ENCODE measurements at places on chromosomes 7 and 10.

GRCh38 chr10:87723500-87723899 lies 63.8 kb downstream of the PAPSS2 start:
- DNase-seq, result no peak
- H3K27me3 ChIP-seq, result peaks cover 13% of the 10 kb centered on the region
- no peak overlapping the region for H3K4me3 ChIP-seq
- no peak overlapping the region for H3K27ac ChIP-seq
- H3K36me3 ChIP-seq, result no peaks in the 10 kb centered on the region

GRCh38 chr7:128708824-128709223 lies 30.3 kb upstream of the CALU start:
- H3K27me3 ChIP-seq, result peaks cover 21% of the 10 kb centered on the region
- H3K36me3 ChIP-seq, result no peaks in the 10 kb centered on the region
- no peak overlapping the region for H3K4me3 ChIP-seq
- H3K4me1 ChIP-seq, result no peaks in the 10 kb centered on the region
- no peak overlapping the region for H3K27ac ChIP-seq

DNA sequence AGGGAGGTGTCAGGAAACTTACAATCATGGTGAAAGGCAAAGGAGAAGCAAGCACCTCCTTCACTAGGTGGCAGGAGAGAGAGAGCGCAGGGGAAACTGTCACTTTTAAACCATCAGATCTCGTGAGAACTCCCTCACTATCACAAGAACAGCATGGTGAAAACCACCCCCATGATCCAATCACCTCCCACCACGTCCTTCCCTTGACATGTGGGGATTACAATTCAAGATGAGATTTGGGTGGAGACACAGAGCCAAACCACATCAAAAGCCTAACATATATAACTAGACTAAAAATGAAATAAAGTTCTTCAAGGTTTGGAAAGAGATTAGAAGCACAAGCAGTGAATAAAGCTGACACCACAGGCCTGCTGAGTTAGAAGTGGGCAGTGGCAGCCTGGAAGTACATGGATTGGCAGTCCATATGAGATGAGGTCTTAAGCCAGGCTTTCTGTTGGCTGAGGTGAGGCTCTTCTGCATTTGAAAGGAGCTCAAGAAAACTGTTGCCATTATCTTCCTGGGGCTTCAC lies 96.4 kb upstream of the MDFIC start:
- DNase-seq, result no peak
- no peak overlapping the region for H3K27ac ChIP-seq
- peaks cover under 1% of the 10 kb centered on the region for H3K27me3 ChIP-seq
- no peaks in the 10 kb centered on the region for H3K36me3 ChIP-seq
- no peaks in the 10 kb centered on the region for H3K4me1 ChIP-seq

DNA sequence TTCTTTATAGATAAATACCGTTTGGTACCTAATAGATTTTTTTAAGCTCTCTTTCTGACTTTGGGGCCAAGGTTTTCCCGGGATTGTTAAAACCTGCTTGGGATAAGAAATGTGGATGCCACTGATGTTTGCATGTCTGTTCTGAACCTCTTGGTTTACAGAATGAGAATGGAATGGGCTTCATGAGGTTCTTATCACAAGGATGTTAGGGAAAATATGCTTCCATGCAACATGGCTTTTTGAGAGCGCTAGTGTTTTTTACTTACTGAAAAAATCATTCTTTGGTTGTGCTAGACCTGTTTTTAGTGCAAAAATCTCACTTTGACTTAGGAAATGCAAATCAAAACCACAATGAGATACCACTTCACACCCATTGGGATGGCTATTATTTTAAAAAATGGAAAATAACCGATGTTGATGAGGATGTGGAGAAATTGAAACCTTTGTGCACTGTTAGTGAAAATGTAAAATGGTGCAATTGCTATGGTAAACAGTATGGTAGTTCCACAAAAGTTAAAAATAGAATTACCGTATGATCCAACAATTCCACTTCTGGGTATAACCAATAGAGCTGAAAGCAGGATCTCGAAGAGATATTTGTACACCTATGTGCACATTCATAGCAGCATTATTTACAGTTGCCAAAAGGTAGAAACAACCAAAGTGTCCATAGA lies 38.9 kb downstream of the TSPAN14 start:
- peaks cover 39% of the 10 kb centered on the region for H3K36me3 ChIP-seq
- peak overlapping the region; percentile 44 for H3K27ac ChIP-seq
- peak overlapping the region; percentile 60 for H3K4me3 ChIP-seq
- DNase-seq, result no peak
- no peaks in the 10 kb centered on the region for H3K27me3 ChIP-seq
- peaks cover 90% of the 10 kb centered on the region for H3K4me1 ChIP-seq

GRCh38 chr10:24914148-24914547 lies 38.3 kb downstream of the PRTFDC1 start:
- no peak for DNase-seq
- H3K27me3 ChIP-seq, result no peaks in the 10 kb centered on the region
- peaks cover 9% of the 10 kb centered on the region for H3K4me1 ChIP-seq
- H3K4me3 ChIP-seq, result no peak overlapping the region
- no peak overlapping the region for H3K27ac ChIP-seq

GRCh38 chr7:95906851-95907250 lies 134.5 kb downstream of the DYNC1I1 start:
- H3K4me1 ChIP-seq, result no peaks in the 10 kb centered on the region
- no peak overlapping the region for H3K27ac ChIP-seq
- H3K36me3 ChIP-seq, result no peaks in the 10 kb centered on the region

DNA sequence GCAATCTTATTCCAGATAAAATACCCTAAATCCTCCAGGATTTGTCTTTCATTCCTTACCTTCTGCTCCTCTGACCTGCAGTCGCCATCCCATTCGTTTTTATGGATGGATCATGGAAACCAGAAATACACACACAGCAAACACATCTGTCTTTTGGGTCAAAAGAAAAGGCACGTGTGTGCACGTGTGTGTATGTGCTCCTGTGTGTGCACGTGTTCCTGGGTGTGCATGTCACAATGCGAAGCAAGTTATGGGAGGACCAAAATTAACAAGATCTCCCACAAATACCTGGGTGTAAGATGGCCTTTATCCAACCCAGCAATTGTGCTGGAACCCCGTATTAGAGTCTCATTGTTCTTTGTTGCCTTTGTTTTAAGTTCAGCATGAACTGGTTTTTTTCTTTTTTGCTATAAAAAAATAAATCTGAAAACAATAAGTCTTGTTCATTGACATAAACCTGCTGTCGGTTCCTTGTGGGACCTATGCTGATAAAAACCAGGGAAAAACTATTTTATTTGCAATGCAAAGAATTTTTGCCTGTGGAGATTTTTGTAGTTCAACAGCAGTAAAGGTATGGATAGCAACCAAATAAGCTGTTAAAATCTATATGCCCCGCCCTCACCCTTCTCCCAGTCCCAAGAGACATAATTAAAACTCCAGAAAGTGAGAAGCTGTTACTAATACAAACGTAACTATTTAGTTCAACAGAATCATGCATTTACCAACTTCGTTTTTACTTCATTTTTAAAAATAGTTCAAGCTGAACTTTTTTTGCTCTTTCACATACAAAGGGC lies 229.6 kb downstream of the CREB5 start:
- DNase-seq, result no peak
- H3K27me3 ChIP-seq, result peaks cover 11% of the 10 kb centered on the region
- H3K4me3 ChIP-seq, result no peak overlapping the region
- H3K27ac ChIP-seq, result no peak overlapping the region
- H3K4me1 ChIP-seq, result no peaks in the 10 kb centered on the region

DNA sequence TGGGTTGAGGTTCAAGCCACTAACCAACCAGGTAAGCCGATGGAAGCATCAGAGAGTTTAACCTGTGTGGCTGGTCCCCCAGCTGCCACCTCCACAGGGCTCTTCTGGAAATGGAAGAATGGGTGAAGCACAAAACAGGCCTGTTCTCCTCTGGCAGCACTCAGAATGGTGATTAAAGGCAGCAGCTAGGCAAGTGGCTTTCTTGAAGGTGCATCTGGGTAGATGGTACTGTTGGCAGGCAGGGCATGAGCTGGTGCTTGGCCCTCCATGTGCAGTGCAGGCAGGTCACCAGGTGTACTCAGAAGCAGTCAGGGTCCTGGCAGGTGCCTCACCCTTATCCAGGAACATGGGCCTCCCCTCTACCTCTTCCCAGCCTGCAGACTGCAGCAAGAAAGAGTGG lies 11.5 kb downstream of the AKR1E2 start:
- H3K27ac ChIP-seq, result no peak overlapping the region
- peaks cover 8% of the 10 kb centered on the region for H3K4me1 ChIP-seq
- peaks cover 2% of the 10 kb centered on the region for H3K36me3 ChIP-seq
- DNase-seq, result no peak
- no peak overlapping the region for H3K4me3 ChIP-seq
- peaks cover 25% of the 10 kb centered on the region for H3K27me3 ChIP-seq

- no peaks in the 10 kb centered on the region for H3K27me3 ChIP-seq
- no peaks in the 10 kb centered on the region for H3K4me1 ChIP-seq
- no peak overlapping the region for H3K27ac ChIP-seq
- no peaks in the 10 kb centered on the region for H3K36me3 ChIP-seq
- DNase-seq, result no peak
- H3K4me3 ChIP-seq, result no peak overlapping the region
Measured at GRCh38 chr7:93938293-93938692, 16.8 kb downstream of the GNG11 start.

GRCh38 chr10:91197127-91197526 lies 23.3 kb upstream of the PCGF5 start:
- peaks cover 57% of the 10 kb centered on the region for H3K4me1 ChIP-seq
- H3K27me3 ChIP-seq, result no peaks in the 10 kb centered on the region
- H3K36me3 ChIP-seq, result peaks cover 6% of the 10 kb centered on the region
- H3K4me3 ChIP-seq, result no peak overlapping the region
- peak overlapping the region; percentile 85 for H3K27ac ChIP-seq

DNA sequence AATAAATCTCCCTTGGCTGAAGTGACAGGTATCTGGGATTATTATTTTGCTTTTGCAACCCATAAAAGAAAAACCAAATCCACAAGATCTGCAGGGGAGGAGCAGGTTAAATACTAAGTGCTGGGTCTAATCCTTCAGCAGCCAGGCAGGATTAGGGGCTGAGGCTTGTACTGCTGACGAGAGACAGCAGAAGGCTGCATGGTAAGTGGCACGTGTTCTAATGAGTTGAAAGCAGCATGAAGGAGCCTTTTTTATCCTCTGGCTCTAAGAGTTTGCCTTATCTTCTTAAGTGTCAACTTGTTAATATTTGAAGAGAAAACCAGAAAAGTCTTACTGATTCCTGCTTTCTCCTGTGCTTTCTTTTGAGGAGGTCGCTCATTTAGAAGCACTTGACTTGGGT lies 50.0 kb downstream of the LYZL2 start:
- H3K27me3 ChIP-seq, result no peaks in the 10 kb centered on the region
- no peak overlapping the region for H3K4me3 ChIP-seq
- H3K27ac ChIP-seq, result no peak overlapping the region
- no peak for DNase-seq

DNA sequence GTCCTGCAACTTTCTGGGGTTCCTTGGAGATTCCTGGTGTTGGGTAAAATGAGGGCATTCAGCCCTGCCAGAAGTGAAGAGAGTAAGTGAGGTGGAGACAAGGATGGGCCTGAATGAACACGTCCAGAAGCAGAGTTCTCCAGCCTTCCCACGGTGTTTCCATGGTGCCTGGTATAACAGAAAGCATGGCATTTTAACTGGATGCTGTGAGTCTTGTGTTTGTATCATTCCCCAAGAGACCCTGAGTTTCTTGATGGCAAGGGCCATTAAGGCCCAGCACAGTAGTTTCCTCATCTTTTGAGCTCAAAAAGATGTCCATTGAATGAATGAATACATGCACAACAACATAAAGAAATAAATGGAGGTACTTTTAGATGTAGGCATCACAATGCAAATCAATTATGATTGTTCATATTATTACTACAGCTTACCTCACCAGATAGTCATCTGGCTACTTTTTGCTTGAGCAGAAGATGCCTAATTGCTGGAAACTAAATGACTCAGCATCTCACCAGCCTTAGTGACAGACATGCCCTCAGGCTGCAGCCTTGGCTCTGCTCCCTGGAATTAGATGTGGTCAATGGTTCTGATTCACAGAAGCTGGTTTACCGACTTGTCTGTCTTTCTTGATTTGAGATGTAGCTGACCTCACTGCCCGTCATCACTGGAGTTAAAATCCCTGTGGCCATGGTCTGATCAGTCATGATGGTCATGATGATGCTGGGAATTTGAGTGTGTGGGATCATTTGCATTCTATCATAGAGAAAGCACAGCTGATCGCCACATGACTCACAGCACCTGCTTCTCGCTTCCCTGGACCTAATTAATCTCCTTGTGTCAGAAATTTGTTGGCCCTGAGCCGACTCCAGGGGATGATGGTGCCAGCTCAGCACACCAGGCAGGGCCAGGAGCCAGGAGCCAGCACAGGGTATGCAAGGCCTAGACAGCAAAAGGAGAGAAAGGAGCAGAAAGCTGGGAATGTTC lies 83.9 kb downstream of the CXCL12 start:
- H3K27ac ChIP-seq, result no peak overlapping the region
- H3K27me3 ChIP-seq, result no peaks in the 10 kb centered on the region
- H3K4me1 ChIP-seq, result no peaks in the 10 kb centered on the region
- no peaks in the 10 kb centered on the region for H3K36me3 ChIP-seq

All from effector memory CD8-positive, alpha-beta T cell (primary cell).